Neural cell (in vitro differentiated cells): ENCODE measurements at places on chromosomes 3 and 15. TPM values are rescaled to one million over a fixed set of nuclear protein-coding genes. Genes with fewer than 3 reads are reported as not detected.

GOLGA8G gene
- not detected in 2 replicates for polyA plus RNA-seq

IL20RB gene
- 2.0 and 3.0 TPM in 2 replicates for polyA plus RNA-seq

KCNH8 gene
- 28.9 and 31.7 TPM in 2 replicates for polyA plus RNA-seq

COL6A5 gene
- not detected in 2 replicates for polyA plus RNA-seq

ELL3 gene
- polyA plus RNA-seq: 2.2 TPM in 1 of 2 replicates, not detected in the other

ST3GAL6 gene
- polyA plus RNA-seq: 3.7 and 11.1 TPM in 2 replicates

PIGX gene
- polyA plus RNA-seq: 97.3 and 116 TPM in 2 replicates

SI gene
- polyA plus RNA-seq: not detected in 2 replicates

ANKUB1 gene
- not detected in 2 replicates for polyA plus RNA-seq

GHSR gene
- polyA plus RNA-seq: not detected in 2 replicates

GPR156 gene
- 0.18 and 0.22 TPM in 2 replicates for polyA plus RNA-seq

PLCL2 gene
- 69.8 and 70.7 TPM in 2 replicates for polyA plus RNA-seq

SCN11A gene
- 2.2 and 2.8 TPM in 2 replicates for polyA plus RNA-seq

NEK10 gene
- polyA plus RNA-seq: 17.6 and 29.7 TPM in 2 replicates

VWA5B2 gene
- 0.33 and 0.34 TPM in 2 replicates for polyA plus RNA-seq

CYP8B1 gene
- not detected in 2 replicates for polyA plus RNA-seq

FYTTD1 gene
- polyA plus RNA-seq: 74.7 and 87.0 TPM in 2 replicates

CYP1A1 gene
- polyA plus RNA-seq: 0.09 and 0.36 TPM in 2 replicates

SAMMSON gene
- polyA plus RNA-seq: not detected in 2 replicates

NUSAP1 gene
- 8.6 and 13.6 TPM in 2 replicates for polyA plus RNA-seq

WNT5A gene
- 0.59 and 0.74 TPM in 2 replicates for polyA plus RNA-seq

CHST2 gene
- polyA plus RNA-seq: 5.0 and 7.7 TPM in 2 replicates

LRRC31 gene
- not detected in 2 replicates for polyA plus RNA-seq

SLC51A gene
- polyA plus RNA-seq: 1.3 TPM in 1 of 2 replicates, not detected in the other

PCLAF gene
- polyA plus RNA-seq: 5.3 and 10.8 TPM in 2 replicates

PIAS1 gene
- 13.3 and 14.3 TPM in 2 replicates for polyA plus RNA-seq

DOCK3 gene
- 15.6 and 18.7 TPM in 2 replicates for polyA plus RNA-seq

EFHB gene
- polyA plus RNA-seq: 1.0 and 4.3 TPM in 2 replicates
